Activated T-helper 1 cell treated with Interleukin-2 at 50 U/mL for 16 hours (primary cell): ENCODE measurements at places on chromosomes 6 and 20.

DNA sequence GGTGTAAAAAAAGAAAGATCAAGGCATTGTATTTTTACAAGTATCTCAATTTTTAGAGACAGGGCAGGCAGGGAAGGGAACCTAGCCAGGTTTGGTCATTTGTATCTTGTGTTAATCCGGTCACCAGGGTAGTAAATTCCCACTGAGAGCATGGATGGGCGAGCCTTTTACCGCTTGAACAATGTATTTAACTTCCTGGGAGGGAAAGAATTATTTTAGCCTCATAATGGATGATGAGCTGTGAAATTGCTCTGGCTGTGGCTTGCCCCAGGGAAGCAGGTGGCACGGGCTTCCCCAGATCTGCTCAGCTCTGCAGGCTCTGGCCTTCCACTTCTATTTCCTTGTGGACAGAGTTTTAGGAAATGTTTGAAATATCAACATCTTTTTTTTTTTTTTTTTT is 72.9 kb downstream of the TOX2 start:
- no peak for DNase-seq

DNA sequence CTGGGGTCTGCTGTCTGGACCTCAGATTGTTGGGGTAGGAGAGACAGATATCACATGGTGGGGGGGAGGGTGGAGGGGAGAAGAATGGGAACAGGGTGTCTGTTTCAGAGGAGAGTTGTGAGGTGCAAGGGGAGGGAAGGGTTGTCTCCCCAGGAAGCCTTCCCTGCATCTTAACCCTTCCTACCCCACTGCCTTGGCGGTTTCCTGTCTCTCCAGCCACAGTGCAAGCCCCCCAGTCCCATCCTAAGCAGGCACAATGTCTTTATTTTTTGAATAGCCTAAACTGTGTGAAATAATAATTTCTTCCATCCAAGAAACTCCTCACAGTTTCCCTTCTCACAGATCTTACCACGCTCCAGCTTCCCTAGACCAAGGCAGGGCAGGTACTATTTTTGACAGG is 3.5 kb downstream of the FOXP4 start:
- DNase-seq = no peak

- no peak for DNase-seq
Measured at GRCh38 chr6:3831761-3832530, 17.2 kb upstream of the FAM50B start.

DNA sequence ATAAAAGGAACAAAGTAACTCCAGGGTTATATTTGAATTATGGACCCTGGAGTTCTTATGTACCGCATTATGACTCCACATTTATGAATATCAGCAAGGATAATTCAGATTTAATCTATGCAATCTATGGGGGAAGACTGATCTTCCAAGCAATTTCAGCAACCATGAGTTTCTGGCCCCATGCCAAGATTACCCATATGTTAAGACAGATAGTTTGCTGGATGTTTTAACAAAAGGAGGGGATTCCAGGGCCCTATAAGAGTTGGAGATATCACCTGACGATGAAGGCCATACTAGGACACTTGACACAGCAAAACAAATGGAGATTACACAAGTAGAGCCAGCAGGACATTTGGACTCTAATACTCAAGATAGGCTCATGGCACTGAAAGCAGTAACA is 45.9 kb upstream of the PLN start:
- DNase-seq = no peak

- no peak for DNase-seq
Measured at GRCh38 chr6:22432060-22432459, 135.2 kb upstream of the PRL start.

DNA sequence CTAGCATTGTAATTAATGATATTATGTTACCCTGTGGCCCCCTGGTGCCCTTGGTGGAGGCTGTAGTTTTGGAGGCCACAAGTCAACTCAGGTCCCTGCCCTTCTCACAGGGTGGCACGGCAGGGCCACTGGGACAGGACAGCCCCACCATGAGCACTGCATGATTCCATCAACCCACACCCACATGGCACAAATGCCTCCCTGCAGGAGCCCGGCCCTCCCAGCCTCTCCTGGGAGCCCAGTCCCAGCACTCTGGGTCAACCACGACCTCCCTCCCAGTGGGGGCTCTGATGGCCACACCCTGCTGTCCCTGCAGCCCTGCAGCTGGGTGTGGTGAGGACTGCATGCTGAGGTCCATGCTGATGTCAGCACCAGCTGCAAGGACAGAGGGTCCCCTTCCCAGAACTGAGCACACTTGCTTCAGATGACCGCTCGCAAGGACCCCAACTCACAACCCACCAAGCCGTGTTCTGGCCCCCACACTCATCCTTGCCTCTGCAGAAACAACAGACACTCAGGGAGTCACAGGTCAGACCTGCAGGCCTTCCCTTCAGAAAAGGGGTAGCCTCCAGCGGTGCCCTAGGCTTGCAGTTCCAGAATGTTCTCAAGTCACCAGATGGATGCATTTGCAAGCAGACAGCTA is 15.7 kb upstream of the CST7 start:
- DNase-seq = no peak

DNA sequence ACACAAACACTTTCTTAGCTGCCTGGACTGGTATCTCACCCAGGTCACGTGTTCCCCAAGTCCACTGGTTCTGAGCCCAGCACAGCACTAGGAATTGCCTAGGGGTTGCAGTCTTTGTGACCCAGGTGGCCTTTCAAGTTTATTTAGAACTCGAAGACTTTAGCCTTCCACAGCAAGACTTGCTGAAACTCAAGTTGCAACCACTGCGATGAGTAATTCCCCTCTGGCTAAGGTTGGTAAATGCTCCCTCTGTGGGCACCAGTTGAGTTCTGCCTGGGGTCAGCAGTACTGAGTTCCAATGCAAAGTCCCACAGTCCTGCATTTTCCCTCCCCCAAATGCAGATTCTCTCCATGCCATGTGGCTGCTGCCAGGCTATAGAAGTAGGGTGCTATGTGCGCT is 77.6 kb upstream of the MOCS1 start:
- no peak for DNase-seq

- no peak for DNase-seq
Measured at GRCh38 chr20:51447097-51447764, 95.3 kb downstream of the NFATC2 start.

GRCh38 chr6:159640322-159640721 is 52.7 kb downstream of the SOD2 start:
- DNase-seq = no peak

DNA sequence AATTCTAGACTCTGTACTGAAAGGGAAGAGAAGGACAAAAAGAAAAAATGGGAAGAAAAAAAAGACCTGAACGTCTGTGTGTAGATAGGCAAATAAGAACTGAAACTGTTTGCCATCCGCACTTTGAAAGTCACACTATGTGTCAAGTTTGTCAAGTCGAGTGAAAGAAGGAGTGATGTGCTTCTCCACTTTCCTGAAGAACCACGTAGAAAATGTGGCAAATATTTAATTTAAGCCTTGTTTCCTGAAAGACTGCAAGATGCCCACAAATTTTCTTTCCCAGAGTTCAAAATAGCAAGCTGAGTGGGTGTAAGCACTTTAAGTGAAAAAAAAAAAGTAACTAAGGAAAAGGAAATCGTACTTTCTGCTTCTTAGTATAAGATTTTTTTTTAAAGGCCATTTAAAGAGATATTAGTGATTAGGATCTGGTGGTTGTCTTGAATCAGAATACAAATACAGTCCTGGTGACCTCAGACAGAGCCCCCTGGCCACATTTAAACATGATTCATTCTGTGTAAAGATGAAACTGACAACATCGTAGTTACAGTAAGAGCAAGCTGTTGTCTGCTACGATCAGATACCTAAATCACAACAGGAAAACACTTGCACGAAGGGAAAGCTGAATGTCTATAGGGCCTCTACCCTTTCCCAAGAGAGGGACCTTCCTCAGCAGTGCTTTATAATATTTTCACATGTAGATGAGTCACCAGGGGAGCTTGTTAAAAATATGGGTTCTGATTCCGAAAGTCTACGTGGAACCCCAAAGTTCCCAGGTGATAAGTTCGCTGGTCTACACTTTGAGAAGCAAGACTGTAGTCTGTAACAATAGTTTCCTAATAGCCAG is 102.3 kb downstream of the HIVEP2 start:
- no peak for DNase-seq

- no peak for DNase-seq
Measured at GRCh38 chr6:119768201-119768600, 418.6 kb upstream of the MAN1A1 start.

DNA sequence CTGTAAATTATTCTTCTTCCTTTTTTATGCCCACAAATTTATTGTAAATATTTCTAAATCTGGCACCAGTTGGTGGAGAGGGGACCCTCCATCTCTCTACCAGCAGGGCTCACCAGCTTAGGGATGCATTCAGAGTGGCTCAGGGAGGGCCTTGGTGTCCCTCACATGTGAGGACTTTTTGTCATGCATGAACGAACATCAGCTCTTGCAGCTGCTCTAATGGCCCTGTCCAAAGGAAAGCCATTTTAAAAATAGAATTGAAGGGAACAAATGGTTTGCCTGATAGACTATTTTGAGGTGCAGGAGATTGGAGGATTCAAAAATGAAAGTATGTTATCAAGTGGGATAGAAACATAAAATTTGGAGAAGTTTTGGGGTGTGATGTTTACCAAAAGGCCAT is 37.5 kb upstream of the KLHL31 start:
- DNase-seq = no peak

GRCh38 chr20:16955971-16956370 is 207.8 kb downstream of the OTOR start:
- no peak for DNase-seq

GRCh38 chr6:6004390-6004995 is 2.2 kb downstream of the NRN1 start:
- DNase-seq = no peak
